ENCODE measurements at places on chromosomes 5 and 9.

DNA sequence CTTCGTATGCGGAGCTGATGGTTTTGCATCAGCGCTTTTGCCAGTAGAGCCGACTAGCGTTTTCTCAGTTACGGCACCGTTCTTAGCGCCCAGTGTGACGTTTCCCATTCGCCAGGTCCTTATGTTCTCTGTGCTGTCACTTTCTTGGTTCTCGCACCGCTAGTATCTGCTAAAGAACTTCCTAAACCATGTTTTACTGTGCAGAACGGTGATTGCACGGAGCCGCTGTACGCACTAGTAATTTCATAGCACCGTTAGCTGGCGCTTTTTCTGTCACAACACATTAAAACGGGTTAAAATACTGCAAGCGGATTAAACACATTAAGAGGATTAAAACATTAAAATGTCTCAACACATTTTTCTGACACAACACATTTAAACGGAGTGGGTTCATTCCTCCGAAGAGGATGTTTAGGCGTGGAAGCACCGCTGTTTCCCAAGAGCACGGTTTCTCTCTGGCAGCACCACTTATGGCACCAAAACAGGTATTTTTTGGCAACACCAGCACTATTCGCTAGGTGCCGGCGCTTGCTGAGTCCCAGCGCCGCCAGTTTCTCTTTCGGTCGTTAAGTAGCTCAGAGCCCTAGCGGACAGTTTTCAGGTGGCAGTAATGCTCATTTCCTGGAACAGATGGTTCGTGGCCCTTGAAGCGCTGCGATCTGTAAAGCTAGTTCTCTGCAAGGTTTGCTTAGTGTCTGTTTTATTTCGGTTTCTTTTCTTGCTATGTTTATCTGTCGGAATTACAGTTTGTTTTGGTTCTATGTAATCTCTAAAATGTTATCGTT lies 20.3 kb downstream of the ANXA2R start:
- H3K27ac ChIP-seq: peak overlapping the region; percentile 88
- H3K36me3 ChIP-seq: no peaks in the 10 kb centered on the region
- peak; percentile 62 for DNase-seq
- peak overlapping the region; percentile 66 for H3K4me3 ChIP-seq
- H3K4me1 ChIP-seq: peaks cover 16% of the 10 kb centered on the region
- no peaks in the 10 kb centered on the region for H3K27me3 ChIP-seq

GRCh38 chr5:976849-977751 lies 31.5 kb upstream of the NKD2 start:
- H3K36me3 ChIP-seq: no peaks in the 10 kb centered on the region
- no peaks in the 10 kb centered on the region for H3K4me1 ChIP-seq
- H3K4me3 ChIP-seq: no peak overlapping the region
- H3K27me3 ChIP-seq: peaks cover 34% of the 10 kb centered on the region
- no peak for DNase-seq
- no peak overlapping the region for H3K27ac ChIP-seq

DNA sequence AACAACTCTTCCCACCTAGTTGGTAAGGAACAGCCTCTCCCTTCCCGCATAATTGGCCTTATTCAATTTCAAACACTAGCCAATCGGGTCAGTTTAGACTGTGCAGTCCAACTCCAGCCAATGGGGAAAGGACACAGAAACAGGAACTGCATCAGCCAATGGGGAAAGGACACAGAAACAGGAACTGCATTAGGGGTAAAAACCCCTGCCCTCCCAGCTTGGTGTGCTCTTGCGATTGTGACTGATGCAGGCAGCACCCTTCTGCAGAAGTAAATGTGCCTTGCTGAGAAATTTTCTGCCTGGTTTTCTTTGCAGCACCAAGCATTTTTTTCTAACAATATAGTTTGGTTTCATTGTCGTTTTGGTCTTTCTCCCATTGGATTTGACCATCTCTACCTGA lies 8.5 kb upstream of the GLT6D1 start:
- no peak overlapping the region for H3K27ac ChIP-seq
- no peaks in the 10 kb centered on the region for H3K4me1 ChIP-seq
- no peaks in the 10 kb centered on the region for H3K36me3 ChIP-seq
- H3K4me3 ChIP-seq: no peak overlapping the region
- no peaks in the 10 kb centered on the region for H3K27me3 ChIP-seq
- no peak for DNase-seq

DNA sequence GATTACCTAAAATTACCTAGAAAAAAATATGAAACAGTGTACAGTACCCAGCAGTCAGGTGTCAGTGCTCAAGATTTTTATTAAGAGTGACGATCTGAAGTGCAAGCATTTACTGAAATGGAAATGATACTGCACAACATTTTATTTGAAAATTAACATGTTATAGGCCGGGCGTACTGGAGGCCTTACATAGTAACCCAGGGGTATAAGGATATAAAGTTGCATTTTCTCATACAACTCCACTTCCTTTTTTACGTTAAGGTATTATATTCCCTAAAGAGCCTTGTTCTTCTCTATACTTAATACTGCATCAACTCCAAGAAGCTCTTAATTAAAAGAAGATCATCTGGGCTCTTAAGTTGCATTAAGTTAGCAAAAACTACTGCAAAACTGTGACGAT lies 3.3 kb downstream of the MAT2B start:
- H3K4me1 ChIP-seq: no peaks in the 10 kb centered on the region
- H3K27ac ChIP-seq: peak overlapping the region; percentile 100
- peak overlapping the region; percentile 33 for H3K4me3 ChIP-seq

DNA sequence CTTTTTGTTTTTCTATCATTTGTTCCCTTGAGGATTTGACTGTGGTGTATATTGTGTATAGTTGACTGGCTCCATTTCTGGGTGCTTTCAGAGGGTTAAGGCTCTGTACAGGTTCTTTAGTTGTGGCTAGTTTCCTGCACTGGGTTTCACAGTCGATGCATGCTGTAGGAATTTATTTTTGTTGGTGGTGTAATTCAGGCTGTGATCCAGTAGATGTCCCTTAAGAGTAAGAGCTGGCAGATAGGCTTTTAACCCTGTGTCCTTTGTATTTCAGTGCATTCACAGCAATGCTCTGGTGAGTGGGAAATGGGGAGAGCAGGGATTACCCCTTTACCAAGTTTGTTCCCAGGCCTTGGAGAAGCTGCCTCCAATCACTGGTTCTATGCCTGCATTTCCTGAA lies 112.9 kb downstream of the SPATA31D1 start:
- H3K27ac ChIP-seq: no peak overlapping the region
- no peak overlapping the region for H3K4me3 ChIP-seq
- no peaks in the 10 kb centered on the region for H3K4me1 ChIP-seq
- DNase-seq: no peak
- H3K36me3 ChIP-seq: no peaks in the 10 kb centered on the region

DNA sequence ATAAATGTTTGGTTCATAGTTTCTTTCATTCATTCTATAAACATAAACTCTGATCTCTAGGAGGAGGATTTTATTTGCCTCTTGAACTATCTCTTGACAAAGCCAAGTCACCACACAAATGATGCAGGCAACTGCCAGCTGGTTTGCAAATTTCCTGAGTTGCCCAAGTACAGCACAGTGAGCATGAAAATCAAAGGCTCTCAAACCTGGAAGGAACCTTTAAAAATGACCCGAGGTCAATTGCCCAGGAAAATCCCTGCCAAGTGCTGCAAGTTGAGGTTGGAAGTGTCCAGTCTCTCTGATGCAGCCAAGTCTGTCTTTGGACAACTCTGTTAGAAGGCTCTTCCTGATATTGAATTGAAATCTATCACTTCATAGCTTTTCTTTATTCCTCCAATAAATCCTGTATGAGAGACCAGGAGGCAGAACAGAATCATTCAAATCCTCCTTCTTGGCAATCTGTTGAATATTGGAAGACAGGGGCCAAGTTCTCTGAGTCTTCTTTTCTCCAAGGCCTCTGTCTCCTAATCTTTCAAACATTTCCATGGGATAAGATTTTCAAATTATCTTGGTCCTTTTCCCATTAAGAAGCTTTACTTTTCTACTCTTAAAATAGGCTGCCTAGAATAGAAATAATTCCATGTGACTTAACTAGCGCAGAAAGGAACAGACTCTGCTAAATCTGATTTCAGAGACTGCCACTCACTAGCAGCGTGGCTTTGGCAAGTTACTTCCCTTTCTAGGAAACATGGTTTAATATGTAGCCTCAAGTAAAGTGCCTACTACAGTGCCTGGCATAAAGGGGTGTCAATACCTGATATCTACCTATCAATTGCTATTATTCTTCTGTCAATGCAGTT lies 159.2 kb downstream of the SNX18 start:
- H3K4me1 ChIP-seq: peaks cover 9% of the 10 kb centered on the region
- H3K36me3 ChIP-seq: no peaks in the 10 kb centered on the region
- H3K27ac ChIP-seq: no peak overlapping the region
- no peak for DNase-seq
- no peak overlapping the region for H3K4me3 ChIP-seq
